NCI-H146 (cell line): ENCODE measurements at places on chromosomes 13 and 19.

GRCh38 chr13:45879666-45880065 lies 28.1 kb upstream of the SIAH3 start:
- DNase-seq, result peak; percentile 64

- no peak for DNase-seq
Observed at GRCh38 chr19:13353625-13354024, 152.7 kb downstream of the CACNA1A start.

GRCh38 chr13:47038188-47038587 lies 141.3 kb upstream of the HTR2A start:
- DNase-seq, result no peak

GRCh38 chr19:31096062-31096830 lies 253.0 kb downstream of the TSHZ3 start:
- DNase-seq, result no peak

DNA sequence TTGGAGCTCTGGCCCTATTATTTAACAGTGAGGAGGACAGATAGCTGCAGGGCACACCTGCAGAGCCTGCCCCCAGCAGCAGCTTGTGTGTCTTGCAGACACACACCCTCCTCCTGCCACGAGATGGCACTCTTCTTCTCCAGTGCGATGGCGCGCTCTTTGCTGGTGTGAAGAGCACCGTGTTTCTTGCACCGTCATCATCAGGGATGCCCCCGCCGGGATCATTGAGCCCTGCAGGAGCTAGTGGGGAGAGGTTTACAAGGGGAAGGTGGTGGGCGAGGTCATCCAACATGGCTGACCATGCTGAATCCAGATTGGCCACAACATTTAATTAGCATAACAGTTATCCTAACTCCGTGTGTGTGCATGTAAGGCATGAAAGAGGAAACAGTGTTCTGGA lies 105.6 kb downstream of the RAB20 start:
- DNase-seq, result peak; percentile 94

DNA sequence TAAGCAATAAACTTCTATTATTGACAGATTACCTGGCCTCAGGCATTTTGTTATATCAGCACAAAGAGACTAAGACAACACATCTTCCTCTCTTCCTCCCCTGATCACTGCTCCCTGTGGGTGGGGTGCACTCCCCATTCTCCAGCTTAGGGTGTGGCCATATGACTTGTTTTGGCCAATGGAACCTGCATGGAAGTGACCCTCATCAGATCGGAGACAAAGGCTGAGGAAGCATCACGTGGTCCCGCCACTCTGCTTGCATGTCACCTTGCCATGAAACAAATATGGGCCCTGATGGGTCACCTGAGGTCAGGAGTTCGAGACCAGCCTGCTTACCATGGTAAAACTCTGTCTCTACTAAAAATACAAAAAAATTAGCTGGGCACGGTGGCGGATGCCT lies 13.7 kb upstream of the CCL25 start:
- DNase-seq, result no peak
